Bone marrow (tissue), 2 donors: ENCODE measurements at places on chromosomes 7 and 10.

GRCh38 chr10:10146604-10147003, 871.1 kb upstream of the CELF2 start:
- no peak for DNase-seq

GRCh38 chr7:16753102-16753931, at the start of gene TSPAN13:
TSS of gene TSPAN13 (plus strand) at chr7:16753755. CDS start at chr7:16753968, 213 bp downstream.
- DNase-seq: peak; percentile 18

GRCh38 chr7:151661587-151661986, 141.9 kb upstream of the RHEB start:
- no peak for DNase-seq

DNA sequence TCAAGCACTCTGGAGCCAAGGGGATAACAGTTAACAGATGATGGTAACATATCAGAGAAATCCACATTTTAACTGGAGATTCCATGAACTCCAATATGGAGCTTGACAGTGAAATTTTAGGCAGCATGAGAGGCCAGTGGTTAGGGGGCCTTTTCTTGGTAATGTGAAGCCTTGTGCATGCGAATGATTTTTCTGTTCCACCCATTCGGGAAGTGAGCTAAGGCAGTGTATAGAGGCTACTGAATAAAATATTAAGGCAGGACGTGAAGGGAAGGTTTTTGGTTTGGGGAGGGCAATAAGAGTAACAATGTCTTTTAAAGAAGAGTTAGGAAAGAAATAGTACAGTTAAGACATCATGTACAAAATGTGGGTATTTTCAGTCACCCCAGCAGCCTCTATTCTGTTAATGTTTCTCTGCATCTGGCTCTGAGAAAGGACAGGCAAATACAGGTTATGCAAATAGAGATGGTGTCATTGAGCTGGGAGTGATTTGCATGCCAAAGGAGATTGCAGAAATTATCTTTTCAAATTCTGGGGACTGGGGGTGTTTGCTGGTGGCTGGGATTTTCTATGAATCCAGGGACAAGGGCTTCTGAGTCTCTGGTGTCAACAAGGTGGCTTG, 6.8 kb upstream of the TAS2R60 start:
- no peak for DNase-seq

DNA sequence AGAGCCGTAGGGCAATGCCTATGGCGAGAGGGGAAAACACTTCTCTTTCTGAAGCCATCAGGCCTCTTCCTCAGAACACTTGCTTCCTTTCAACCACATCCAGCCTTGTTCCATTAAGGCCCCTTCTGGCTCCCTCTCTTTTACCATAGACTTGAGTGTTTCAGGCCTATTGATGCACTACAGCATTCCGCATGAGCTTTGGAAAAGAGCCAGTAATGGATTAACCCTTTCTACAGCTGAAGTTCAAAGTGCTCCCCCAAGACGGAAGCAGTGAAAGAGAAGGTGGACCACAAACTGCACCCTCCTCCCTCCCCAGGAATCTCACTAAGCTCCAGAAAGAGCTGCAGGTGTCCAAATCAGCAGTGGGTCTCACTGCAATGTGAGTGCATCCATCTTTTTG, 102.7 kb upstream of the C7orf33 start:
- DNase-seq: no peak

DNA sequence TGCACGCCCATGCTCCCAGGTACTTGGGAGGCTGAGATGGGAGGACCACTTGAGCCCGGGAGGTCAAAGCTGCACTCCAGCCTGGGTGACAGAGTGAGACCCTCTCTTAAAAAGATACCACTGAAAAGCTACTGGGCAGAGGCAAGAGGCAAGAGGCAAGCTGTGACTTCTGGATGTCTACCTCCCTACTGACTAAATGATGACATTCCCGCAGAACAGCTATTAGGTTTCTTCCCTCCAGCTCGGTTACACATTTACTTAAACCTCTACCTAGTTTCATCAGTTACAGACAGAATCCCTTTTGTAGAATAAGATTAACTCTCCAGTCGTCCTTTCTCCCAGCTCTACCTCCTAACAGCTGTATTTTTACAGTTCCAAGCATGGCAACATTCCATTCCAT, 21.2 kb downstream of the RHEB start:
- no peak for DNase-seq

- DNase-seq: no peak
These were observed 59.7 kb downstream of the GPR85 start for GRCh38 chr7:113026941-113027340.

GRCh38 chr7:44703921-44704320, 44.7 kb upstream of the ZMIZ2 start:
- DNase-seq: no peak

DNA sequence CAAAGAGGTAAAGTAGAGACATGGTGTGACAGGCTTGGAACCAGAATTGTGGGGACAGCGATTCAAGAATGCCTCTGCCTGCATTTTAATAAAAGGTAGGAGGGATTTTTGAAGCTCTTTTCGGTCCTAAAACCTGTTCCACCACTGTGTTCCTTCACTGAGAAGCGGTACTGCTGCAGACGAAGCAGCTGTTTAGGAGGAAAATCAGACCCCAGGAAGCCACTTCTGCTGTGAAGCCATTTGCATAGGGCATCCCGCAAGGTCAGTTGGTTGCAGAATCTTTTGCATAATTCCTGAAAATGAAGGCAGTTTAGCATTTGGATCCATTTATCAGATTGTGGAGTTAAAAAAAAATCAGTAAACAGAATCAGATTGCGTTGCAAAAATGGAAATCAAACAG, 183.3 kb upstream of the PRKCQ start:
- DNase-seq: no peak

GRCh38 chr7:101058355-101058754, 26.9 kb upstream of the TRIM56 start:
- no peak for DNase-seq

DNA sequence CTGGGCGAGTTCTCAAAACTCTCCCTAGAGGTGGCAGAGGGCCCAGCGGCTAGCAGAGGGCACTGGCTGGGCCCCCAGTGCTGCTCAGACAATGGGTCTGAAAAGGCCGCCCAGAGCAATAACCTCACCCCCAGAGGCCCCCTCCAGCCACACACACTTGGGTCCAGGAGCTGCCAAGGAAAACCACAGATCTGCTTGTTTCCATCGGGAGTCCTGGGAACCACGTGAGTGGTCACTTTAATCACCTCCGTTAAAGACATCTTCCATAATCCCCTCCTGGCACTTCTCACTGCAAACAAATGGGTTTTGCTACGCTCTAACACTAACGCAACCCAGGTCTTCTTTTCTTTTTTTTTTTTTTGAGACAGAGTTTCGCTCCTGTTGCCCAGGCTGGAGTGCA, 30.0 kb downstream of the NUDT1 start:
- no peak for DNase-seq

GRCh38 chr10:60732807-60733516, 45.3 kb upstream of the CDK1 start:
- DNase-seq: no peak

DNA sequence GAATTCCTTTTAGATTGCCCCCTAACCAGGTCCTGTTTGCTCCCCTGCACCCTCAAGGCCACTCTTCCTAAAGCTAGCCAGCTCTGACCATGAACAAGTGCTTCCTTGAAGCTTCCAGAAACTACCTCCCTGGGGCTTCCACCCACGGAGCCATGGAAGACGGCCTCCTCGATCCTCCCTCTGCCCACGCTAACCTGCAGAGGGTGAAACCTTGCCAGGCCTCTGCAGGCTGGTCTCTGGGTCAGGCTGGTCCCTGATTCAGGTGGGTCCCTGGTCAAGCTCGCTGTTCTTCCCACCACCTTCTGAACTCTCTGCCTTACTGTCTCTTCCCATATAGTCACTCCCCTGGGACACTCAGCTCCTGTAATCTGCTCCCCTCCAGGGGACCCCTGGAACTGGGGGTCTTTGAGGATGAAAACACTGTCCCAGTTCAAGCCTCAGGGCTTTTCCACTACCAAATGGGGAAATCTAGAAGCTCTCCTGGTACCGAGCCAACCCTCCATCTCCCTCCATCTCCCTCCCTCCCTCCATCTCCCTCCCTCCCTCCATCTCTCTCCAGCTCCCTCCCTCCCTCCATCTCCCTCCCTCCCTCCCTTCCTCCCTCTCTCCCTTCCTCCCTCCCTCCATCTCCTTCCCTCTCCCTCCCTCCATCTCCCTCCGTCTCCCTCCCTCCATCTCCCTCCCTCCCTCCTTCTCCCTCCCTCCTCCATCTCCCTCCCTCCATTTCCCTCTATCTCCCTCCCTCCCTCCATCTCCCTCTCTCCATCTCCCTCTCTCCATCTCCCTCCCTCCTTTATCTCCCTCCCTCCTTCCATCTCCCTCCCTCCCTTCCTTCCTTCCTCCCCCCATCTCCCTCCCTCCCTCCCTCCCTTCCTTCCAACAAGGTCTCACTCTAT, 2.9 kb downstream of the MLXIPL start:
- no peak for DNase-seq

- DNase-seq: no peak
These were observed 16.7 kb upstream of the AZGP1 start for GRCh38 chr7:99992330-99993038.

DNA sequence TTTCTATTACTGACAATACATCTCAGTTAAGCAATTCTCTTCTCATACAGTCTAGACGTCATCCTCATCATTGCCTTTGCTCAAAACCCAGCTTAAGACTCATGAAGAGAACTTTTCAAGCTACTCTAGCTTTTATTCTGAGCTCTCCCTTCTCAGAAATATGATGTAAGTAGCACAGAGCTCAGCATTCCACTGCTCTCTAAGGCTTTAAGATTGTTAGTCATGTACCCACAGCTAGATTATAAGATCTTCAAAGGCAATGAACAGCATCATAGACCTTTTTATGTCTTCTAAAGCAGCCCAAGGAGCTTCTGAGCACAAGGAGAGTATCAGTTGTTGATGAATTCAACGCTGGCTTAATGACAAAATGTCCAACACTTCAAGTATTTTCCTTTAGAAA, 119.3 kb downstream of the NRP1 start:
- DNase-seq: no peak

DNA sequence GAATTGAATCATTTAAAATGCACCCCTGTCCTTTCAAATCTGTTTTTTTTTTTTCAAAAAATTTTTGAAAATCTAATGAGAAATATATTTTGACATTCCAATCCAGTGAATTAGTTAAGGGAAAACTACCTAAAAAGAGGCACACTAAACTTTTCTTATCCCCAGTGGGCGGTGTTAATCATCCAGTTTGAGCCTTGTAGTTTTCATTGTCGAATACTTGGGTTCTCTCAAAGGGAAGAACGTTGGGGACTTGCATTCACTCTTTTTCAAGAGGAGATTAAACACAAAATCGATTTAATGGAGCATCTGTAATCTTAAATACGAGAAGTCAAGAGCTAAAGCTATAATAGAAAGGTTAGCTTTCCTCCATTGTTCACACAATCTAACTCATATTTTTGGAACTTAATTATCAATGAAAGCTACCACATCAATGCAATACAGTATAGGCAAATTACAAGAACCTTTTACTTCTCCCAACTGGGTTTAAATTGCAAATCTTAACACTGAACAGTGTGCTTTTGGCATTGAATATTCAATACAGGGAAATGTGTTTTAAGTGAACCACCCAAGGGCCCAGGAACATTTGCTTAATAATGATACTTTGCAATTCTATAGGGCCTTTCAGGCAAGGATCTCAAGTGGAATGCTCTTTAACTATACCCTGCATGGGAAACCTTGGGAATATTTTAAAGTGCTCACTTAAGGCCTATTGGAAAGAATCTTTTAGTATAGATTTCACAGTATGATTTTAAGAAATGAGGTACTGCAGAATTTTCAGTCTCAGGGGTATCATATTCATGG, 13.1 kb upstream of the SP8 start:
- DNase-seq: no peak

GRCh38 chr10:58775960-58776567, 263.4 kb downstream of the BICC1 start:
- no peak for DNase-seq

DNA sequence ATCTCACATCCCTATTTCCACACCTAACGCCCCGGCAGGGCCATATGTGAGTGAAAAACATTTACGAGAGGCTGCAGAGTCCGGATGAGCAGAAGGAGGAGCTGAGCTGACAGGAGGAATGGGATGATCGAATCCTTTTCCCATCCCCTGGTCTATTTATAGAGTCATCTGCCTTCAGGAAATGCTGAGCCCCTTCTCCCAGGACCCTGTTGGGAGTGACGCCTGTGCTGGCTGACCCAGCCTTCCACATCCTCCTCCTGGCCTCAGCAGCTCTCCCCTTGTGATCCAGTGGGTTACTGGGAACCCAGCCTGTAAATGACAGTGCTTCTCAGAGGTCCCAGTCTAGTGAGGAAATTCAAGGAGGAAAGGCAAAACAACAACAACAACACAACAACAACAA, 16.6 kb downstream of the DENND2A start:
- DNase-seq: no peak

DNA sequence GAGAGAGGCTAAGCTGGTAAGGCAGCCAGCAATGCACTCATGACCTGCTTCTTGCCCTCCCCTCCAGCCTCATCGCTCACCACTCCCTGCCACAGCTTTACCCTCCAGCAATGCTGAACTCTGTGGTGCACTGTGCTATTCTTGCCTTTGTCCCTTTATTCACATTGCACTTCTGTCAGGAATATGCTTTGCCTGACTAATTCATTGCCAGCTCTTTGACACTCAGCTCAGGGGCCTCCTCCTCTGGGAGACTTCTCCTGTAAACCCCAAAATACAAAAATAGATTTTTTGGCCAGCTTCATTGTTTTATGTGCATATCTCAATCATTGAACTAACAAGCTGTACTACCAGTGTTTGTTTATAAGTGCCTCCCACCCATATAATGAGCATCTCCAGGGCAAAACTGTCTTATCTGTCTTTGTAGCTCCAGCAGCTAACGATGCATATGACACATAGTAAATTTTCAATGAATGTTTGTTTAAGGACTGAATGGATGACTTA, 8.2 kb downstream of the CNNM1 start:
- DNase-seq: no peak

DNA sequence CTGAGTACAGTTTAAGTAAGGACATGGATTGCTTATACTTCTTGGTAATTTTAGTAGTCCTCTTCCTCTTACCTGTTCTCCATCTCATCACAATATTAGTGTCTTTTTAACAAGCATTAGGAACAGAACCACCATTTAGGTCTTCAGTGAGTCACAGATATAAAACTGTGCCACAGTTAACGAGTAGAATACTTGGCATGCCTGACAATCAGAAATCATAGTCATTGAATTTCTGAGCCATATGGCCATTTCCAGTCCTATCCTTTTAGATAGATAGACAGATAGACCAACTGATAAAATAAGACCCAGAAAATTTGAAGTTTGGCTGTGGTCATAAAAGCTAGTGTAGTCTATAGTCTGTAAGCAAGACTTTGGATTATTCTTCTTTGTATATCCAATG, 71.1 kb downstream of the GBF1 start:
- DNase-seq: no peak

DNA sequence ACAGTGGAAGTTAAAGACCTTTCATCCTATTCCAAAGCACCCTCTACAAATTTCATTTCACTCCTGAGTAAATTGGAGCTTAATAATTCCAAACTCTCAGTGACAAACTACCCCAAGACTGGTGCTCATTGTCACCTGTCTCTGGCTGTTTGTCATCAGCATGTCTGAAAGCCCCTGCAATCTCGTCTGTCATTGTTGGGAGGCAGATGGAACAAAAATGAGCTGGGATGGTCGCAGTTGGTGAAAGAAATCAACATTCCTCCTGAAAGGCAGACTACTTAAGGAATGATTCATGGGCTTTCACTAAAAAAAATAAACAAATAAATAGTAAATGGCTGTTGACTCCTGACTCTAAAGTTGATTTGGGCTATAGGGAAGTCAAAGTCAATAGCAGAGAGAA, 69.7 kb upstream of the PALS2 start:
- DNase-seq: no peak

- DNase-seq: no peak
These were observed 137.1 kb downstream of the ZNF365 start for GRCh38 chr10:62511238-62511637.
